Brain microvascular endothelial cell (primary cell): ENCODE measurements at places on chromosomes 11 and 22.

GRCh38 chr11:2137202-2138067, 1.8 kb downstream of the IGF2 start:
- peak; percentile 62 for DNase-seq

- DNase-seq: no peak
Observed at GRCh38 chr11:131957201-131957600, 586.8 kb downstream of the NTM start.

DNA sequence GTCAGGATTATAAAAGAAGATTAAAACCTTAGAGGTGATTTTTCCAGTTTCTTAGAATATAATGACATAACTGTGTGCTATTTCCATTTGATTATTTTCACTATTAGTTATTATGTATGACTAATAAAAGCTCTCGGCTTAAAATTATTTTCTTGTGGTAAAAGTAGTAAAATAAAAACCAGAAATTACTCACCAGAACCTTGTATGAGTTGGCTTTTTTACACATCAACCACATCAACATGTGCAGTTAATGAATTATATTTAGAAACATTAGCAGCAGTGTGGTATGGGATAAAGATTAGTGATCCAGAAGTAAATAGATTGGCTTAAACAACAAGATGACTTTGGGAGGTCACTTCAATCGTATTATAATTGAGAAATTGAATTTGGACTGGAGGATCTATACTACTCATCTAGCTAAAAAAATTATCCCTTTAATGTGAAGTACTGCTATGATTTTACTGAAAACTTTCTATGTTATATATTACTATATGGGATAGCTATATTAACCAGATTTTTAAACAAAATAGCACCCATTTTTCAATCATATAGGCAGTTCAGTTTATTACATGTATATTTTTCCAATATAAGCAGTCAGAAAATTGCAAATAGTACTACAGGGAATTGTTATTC, 2.8 kb upstream of the BCO2 start:
- no peak for DNase-seq

- no peak for DNase-seq
Observed at GRCh38 chr22:33274214-33275072, 216.3 kb upstream of the SYN3 start.

- DNase-seq: no peak
Observed at GRCh38 chr11:18280438-18281045, 14.5 kb downstream of the SAA1 start.

- no peak for DNase-seq
Observed at GRCh38 chr11:37394236-37394870, 796.3 kb upstream of the RAG2 start.

- DNase-seq: peak; percentile 32
Observed at GRCh38 chr11:76626921-76627401, 43.6 kb downstream of the LRRC32 start.

- no peak for DNase-seq
Observed at GRCh38 chr11:105230586-105230985, 91.0 kb upstream of the CARD18 start.

GRCh38 chr11:1655168-1656060, 25.8 kb downstream of the KRTAP5-5 start:
- DNase-seq: no peak

GRCh38 chr11:118214210-118214914, 10.4 kb downstream of the JAML start:
- no peak for DNase-seq

DNA sequence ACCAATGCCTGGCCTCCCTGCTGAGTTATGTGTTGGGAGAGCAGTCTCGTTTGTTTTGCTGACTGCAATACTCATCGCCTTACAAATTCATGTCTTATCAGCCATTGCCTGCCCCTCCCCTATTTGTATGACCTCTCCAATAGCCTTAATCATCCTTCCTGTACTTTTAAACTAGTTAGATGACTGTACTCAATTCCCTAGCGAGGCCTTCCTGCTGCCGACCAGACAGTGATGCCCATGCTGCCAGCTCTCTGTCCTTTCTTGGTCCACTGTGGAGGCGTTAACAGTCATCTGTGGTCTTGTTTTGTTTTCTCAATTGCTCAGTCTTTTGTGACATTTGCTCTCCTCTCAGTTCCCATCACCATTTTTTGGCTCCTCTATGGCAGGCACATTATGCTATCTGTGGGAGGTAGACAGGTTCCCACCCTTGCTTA, 20.3 kb upstream of the YPEL1 start:
- peak; percentile 92 for DNase-seq

GRCh38 chr11:33713856-33714398, 13.3 kb upstream of the C11orf91 start:
- DNase-seq: no peak

DNA sequence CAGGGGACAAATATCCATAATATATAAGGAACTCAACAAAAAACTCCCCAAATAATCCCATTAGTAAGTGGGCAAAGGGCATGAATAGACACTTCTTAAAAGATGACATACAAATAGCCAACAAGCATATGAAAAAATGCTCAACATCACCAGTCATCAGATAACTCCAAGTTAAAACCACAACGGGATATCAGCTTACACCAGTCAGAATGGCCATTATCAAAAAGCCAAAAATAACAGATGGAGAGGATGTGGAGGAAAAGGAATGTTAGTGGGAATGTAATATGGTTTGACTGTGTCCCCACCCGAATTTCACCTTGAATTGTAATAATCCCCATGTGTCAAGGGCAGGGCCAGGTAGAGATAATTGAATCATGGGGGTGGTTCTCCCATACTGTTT, 350.1 kb downstream of the GUCY1A2 start:
- peak; percentile 71 for DNase-seq

- DNase-seq: no peak
Observed at GRCh38 chr22:45692549-45692948, 20.9 kb downstream of the ATXN10 start.

- DNase-seq: no peak
Observed at GRCh38 chr11:1530686-1531448, 41.2 kb downstream of the DUSP8 start.

- DNase-seq: no peak
Observed at GRCh38 chr11:46377831-46378230, 3.6 kb upstream of the MDK start.

DNA sequence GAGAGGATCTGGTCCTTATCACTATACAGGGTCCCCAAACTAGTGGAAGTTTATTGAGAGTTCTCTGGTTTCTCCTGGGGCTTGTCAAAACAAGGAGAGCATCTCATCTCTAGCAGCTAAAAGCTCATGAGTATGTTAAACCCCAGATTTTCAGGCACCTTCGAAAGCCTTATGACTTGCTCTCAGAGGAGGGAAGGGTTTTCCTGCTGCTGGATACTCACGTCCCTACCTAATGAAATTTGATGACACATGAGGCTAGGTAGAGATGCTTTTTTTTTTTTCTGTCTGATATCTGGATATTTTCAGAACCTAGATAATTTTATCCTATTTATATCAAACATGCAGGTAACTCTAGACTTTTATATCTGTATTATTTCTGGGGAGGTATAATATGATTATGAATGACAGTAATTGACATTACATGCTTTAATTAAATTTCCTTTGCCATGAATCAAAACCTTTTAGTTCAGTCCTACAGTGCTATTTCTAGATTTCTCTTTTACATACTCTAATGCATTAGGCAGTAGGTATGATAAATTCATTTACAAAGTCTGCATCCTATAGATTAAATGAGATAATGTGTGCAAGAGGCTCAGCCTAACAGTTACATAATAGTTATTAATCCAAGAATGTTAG, 73.9 kb downstream of the PARVA start:
- no peak for DNase-seq

DNA sequence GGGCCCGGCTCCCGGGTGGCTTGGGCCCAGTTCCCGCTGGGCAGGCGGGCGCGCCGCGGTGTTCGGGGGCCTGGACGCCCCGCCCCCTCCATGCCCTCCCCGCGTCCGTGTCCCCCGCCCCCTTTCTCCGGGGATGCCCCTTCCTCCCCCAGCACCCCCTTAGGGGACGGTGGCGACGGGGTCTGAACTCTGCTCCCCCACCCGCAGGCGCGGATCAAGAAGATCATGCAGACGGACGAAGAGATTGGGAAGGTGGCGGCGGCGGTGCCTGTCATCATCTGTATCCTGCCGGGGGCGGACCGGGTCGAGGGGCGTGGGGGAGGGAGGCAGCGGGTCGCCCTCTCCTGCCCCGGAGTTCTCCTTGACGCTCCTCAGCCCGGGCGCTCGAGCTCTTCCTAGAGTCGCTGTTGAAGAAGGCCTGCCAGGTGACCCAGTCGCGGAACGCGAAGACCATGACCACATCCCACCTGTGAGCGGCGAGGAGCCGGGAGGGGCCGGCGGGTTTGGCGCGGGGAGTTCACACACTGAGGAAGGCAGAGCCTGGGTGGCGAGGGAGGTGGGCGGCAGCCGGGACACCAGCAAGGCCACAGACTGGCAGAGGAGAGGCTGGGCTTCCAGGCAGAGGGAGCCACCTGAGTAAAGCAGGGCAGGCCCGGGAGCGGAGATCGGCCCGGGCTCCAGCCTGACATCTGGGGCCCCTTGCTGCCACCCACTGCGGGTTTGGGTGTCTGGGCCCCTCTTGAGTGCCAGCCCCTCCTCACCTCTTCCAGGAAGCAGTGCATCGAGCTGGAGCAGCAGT, 546 bp downstream of the DRAP1 start:
- no peak for DNase-seq

- no peak for DNase-seq
Observed at GRCh38 chr11:126473269-126473668, 117.8 kb downstream of the ST3GAL4 start.

DNA sequence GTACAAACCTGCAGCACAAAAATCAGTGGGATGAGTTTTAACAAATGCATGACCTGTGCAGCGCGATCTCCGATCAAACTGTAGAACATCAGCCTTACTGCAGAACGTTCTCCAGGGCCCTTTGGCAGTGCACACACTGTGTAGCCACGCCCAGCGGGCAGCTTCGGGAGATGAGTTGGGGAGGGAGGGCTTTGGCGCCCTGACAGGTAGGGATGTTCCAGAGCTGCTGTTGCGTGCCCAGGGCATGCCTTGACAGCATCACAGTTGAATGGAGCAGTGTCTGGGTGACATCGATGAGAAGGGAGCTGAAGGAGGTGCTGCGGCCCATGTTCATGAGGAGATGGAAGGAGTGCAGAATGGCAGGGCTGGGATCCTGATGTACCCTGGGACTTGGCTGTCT, 80.2 kb downstream of the TBC1D22A start:
- DNase-seq: no peak

DNA sequence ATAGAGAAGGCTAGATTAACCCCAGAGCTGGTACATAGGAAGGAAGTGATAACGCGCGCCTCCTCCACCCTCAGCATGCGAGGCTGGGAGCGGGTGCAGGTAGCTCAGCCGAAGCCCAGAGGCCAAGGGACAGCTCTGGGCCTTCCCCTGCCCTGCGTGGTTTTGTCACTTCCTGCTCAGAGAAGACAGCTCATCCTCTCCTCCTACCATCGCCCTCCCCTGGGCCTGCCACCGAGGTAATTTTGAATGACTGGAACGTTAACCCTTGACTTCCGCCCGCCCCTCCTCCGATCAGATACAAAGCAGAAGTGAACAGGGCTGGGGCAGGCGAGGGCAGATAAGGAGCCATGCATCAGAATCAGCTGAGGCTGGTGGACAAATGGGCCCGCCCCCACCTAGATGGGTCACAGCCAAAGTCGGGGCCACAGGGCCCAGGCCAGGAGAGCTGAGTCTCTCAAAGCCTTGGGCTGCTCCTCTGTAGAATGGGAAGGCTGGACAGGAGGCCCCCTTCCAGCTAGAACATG, 1.6 kb downstream of the RAC2 start:
- peak; percentile 38 for DNase-seq

- no peak for DNase-seq
Observed at GRCh38 chr11:79212741-79213190, 228.1 kb downstream of the TENM4 start.

GRCh38 chr11:109308551-109308950, 113.4 kb upstream of the C11orf87 start:
- DNase-seq: no peak

DNA sequence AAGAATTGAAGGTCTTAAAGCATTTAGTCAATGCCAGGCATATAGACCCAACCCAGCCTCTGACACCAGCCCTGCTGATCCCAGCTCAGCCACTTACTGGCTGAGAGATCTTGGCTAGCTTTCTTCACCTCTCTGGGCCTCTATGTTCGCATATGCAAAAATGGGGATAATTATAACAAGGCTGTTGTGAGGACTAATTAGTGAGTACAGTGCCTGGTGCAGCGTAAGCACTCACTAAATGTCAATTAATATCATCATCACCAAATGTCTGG, 10.5 kb downstream of the CHST1 start:
- no peak for DNase-seq

- DNase-seq: no peak
Observed at GRCh38 chr11:8340296-8340695, 76.6 kb upstream of the LMO1 start.

DNA sequence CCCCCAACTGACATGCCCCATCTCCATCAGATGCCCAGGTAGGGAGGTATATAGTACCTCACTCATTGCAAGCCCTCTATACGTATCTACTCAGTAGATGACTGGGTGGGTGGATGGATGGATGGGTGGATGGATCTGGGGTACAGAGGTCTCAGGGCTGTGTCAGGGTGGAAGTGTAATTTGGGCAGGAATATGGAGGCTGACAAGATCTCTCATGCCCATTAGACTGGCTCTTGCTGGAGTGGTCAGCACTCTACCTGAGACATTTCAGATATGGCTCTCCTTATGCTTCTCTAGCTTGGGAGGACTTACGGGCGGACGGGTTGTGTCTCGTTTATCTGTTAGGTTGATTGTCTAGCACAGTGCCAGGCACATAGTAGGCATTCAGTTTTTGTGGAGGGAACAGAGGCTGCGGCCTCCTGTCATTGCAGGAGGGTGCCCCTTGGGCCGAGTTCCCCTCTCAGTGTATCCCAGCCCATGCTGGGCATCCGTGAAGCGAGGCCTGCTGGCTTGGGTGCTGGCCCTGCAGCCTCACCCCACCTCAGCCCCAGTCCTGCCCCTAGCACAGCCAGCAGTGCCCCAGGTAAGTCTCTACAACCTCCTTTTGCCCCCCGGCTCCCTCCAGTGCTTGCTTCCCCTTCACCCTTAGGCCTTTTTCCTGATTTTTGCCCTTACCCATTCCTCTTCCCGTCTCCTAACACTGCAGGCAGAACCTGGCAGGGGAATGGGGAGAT, 13.7 kb downstream of the ROBO3 start:
- no peak for DNase-seq

DNA sequence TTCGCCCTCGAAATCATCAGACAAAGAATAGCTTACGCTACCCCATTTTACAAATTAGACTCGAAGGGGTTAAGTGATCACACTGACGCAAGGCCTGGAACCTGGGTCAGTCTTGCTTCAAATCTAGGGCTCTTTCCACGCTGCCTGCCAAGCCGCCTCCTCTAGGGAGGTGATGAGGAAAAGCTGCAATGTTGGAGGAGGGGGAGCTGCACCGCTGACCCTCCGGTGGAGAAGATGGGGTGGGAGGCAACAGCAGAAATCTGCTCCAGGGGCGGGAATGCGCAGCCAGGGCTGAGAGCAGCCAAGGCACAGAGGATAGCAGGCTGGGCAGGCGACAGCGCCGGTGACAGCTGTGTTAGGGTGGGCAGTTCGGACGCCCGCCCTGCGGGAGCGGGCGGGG, 595 bp downstream of the SYVN1 start:
- DNase-seq: no peak
